ENCODE measurements at places on chromosomes 11 and 22. TPM values are rescaled to one million over a fixed set of nuclear protein-coding genes. Genes with fewer than 3 reads are reported as not detected.

DNA sequence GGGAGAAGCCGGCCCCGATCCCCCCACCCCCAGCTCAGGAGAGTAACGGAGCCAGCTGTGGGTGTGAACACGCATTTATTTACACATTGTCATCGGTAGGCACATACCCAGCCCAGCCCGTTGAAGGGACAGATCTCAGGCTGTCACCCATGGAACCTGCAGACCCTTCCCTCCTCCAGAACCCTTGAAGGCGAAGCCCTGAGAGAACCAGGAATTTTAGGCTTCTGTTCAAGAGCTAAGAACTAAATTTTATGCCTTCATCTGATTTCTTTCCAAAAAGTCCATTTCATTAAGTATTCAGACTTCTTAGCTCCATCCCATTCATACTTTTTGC lies 379 bp upstream of the BRMS1 start:
- H3K27ac ChIP-seq = peak overlapping the region; percentile 66
- no peak for DNase-seq
- peak overlapping the region; percentile 62 for H3K4me3 ChIP-seq

Gene IGSF9B
- 32.1 TPM for total RNA-seq

DNA sequence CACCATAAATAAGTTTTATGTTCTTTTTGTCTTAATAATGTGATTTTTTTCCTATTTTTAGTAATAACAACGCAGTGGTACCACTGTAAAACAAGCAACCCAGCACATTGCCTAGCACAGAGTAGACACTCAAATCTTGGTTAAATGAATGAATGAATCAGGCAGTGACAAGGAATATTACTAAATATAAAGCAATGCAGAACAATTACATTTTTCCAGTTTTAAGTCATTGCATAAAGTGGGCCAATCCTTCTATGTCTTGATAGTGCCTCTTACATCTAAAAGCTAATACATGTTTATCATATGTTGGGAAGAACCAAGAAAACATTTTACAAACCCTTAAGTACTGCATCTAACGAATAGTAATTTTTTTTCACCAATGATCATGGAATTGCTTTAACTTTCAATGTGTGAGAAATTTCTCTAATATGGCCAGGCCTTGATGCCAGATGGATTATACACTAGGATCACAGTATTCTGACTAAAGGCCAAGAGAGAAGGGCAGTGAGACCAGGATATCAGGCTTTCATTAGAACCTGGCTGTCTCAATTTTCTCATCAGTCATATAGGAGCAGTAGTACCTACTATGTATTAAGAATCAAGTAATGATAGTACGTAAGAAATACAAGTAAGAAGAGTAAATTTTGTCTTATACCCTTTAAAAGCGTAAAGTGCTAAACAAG lies 88.5 kb downstream of the TRIM44 start:
- H3K27me3 ChIP-seq = no peaks in the 10 kb centered on the region
- H3K36me3 ChIP-seq = no peaks in the 10 kb centered on the region
- H3K27ac ChIP-seq = no peak overlapping the region
- no peaks in the 10 kb centered on the region for H3K4me1 ChIP-seq
- DNase-seq = no peak

- no peak for DNase-seq
- no peak overlapping the region for H3K4me3 ChIP-seq
- H3K27ac ChIP-seq = no peak overlapping the region
- H3K4me1 ChIP-seq = no peaks in the 10 kb centered on the region
- no peaks in the 10 kb centered on the region for H3K36me3 ChIP-seq
Observed at GRCh38 chr11:127965939-127966668, 621.3 kb downstream of the ETS1 start.

Gene RIMBP3C
- total RNA-seq = 0.04 TPM

Gene MGAT3
- 2.9 TPM for total RNA-seq

Gene CRYBB3
- total RNA-seq = not detected

GRCh38 chr11:57179681-57180080 lies 2.1 kb upstream of the LRRC55 start:
- H3K36me3 ChIP-seq = no peaks in the 10 kb centered on the region
- no peak overlapping the region for H3K27ac ChIP-seq
- DNase-seq = no peak
- no peak overlapping the region for H3K4me3 ChIP-seq
- H3K4me1 ChIP-seq = no peaks in the 10 kb centered on the region

All from right atrium auricular region (tissue), 2 donors.